Effector CD4-positive, alpha-beta T cell (primary cell): ENCODE measurements at places on chromosomes 5 and 9.

DNA sequence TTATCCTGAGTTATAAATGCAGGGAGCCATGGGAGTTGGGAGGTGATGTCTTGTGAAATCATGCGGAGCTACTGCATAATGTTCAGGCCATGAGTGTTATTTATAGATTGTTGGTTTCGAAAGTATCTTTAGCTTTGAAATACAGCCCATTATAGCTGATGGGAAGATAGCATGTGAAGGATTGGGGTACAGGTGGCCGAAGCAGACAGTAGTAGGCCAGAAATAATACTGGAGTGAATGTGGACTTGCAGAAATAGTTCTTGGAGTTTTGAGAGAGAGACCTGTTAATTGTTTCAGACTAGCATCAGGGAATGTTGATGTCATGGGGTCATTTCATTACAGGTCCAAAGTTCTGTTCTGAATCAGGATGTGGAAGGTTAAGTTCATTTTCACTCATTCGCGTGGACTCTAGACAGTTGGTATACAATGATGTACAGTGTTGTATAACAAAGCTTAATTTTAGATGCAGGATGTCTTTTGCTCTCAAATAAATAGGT, 3.8 kb downstream of the ATP6V1G1 start:
- DNase-seq: no peak

DNA sequence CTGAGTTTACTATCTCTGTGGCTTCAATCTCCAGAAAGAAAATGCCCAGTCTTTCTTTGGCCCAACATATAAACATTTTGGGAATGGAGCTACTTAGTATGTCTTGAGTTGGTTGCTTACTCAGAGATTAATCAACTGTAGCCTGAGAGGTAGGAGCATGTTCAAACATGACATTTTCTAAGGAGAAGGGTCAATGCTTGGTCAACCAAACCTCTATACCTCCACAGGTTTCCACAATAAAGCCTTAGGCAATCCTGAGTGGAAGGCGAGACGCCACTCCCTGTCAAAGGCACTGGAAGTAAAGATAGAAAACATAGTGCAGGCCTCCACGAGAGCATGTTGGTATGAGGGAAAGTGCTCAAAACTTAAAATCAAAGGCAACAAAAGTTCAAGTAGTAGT, 411.4 kb downstream of the KCTD16 start:
- no peak for DNase-seq

DNA sequence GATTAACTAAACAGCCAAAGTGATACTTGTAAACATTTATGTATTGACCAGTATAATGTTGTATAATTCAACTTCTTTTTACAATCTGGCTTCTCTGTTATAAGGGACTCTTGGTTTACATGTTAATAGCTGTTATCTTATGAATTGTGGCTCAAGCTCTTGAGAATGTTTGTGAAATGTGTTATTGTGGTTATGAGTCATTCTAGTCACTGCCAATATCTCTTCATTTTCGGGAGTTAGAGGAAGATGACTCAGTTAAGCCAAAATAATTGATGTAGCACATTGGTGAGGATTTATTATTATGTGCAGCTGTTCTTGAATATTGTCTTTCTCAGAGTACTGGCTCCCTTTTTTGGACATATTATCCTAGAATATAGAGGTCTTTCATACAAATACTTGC, 655.2 kb upstream of the RIOK2 start:
- DNase-seq: no peak

DNA sequence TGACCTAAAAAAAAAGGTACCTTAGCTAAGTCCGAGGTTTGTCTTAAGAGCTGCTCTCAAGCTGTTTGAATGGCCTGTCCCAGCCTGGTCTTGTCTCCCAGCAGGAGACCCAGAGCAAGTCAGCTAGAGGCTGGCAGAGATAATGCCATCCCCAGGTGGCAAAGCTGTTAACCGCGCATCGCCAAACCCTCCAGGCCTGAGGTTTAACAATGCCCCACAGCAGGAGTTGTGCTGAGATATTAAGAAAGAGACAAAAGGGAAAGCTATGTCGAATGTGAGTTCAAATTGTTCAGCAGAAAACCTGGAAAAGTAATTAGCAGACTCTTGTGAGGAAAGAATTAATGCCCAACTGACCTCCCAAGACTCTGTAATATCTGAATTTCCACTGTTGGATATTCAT, 187.1 kb downstream of the FSTL4 start:
- no peak for DNase-seq

DNA sequence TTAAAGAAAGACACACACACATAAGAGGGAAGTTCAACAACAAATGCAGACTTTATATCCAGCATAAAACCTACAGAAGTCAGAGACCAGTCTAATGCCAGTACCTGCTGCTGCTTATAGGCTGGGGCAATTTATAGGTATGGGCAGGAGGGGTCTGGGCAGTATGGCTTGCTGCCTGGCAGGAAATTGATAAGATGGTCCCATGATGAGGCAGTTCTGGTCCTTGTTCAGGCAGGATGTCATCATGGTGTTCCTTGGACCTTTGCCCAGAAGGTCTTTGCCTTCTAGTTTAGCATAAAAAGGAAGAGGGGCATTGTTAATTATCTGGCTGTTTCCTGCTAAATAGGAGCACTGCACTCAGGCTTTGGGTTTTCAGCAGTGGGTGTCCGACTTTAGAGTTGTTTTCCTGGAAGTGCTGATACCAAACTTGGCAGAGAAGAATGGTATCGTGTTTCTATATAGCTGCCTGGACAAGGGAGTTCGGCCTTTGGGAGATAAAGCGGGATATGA, 10.4 kb upstream of the PDCD1LG2 start:
- DNase-seq: no peak

DNA sequence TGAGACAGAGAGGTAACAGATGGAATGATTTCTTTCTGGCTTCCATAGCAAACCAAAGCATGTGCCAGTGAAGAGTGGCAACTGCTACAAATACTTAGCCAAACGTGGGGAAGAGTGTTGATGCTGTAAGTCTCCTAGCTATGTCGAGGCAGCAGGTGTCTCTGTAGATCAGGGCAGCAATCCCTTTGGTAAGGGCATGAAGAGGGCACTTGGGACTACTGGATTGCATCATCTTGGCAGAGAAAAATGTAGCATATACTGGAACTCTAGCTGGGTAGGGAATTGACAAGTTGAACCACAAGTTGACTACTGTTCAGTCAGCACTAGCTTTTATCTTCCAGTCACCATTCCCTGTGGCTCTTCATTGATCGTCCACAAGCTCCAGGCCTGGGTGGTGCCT, 75.8 kb downstream of the GHR start:
- DNase-seq: no peak

DNA sequence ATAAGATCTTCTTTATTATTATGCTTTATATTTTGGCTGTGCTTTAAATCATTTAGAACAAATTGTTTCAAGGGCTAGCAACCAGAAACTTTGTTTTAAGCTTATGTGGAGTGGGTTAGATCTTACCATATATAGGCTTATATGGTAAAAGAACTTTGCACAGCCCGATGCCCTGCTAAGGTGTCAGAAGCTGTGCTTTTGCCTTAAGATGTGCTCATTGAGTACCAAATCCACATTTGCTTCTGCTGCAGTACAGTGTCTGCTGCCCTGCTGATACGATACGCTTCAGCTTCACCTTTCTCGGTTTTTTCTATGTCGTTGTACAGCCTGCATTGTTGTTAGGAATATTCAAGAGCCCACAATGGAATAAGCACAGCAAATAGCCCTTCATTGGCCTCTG, 34.8 kb downstream of the CD180 start:
- DNase-seq: no peak

DNA sequence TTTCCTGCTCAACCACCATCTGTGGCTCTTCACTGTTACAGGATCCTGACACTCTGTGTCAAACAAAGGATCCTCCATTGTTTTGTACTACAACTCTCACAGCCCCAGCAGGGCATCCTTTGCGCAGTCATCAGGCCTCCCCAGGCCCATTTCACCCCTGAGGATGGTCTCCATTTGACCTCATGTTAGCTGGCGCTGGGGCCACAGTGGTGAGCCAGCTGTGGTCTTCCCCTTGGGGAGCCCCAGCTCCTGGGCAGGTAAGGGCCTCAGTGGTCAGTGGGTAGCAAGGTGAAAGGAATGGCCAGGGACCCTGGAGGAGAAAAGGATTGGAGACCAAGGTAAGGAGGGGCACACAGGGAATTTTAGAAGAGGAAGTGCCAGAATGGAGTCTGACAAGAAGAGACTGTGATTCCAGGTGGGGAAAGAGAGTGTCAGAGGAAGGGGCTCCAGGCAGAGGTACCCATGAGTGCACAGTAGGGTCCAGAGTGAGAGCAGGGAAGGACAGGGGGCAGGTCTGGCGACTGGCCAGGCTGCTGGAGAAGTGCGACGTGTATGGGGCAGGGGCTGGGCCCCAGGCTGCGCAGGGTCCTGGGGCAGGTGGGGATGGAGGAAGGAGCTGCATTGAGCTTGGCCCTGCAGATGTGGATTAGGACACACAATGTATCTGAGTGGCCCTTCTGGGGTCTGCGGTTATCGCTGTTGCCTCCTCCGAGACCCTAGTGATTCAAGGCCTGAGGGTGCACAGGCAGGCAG, 109.9 kb downstream of the PHF2 start:
- no peak for DNase-seq

DNA sequence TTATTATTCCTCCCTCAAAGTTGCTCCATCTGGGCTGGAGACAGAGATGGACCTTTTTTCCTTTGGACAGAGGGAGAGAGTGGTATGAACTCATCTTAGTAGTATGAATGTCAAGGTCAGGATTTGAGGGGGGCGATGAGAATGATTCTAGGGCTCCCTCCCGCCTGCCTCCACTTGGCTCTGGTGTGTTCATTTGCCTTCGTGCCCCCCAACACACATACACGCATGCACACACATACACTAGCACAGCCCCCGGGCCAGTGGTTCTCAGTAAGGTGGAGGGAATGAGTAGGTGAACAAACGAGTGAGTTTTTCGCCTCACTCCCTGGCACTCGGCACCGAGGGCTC, 44.5 kb downstream of the ERGIC1 start:
- DNase-seq: no peak

DNA sequence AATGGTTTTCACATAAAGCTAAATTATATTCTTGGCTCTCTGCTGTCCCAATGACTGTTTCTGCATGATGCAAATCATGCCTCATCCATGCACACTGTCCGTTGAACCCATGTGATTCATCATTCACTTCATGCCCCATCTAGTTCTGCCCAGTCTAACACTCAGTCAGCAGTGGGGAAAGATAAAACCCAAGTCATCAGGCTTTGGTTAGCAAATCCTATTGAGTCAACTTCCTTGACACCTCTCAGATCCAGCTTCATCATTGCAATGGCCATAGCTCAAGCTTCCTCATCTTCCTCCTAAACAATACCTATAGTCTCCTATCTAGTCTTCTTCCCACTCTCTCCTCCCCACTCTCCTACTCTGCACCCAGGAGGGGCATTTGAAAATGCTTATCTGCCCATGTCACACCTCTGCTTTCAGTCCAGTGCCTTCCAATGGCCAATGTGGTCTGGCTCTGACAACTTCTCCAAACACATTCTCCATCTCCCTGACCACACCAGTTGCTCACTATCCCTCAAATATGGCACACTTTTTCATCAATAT, 266.0 kb upstream of the TRIM32 start:
- DNase-seq: no peak

DNA sequence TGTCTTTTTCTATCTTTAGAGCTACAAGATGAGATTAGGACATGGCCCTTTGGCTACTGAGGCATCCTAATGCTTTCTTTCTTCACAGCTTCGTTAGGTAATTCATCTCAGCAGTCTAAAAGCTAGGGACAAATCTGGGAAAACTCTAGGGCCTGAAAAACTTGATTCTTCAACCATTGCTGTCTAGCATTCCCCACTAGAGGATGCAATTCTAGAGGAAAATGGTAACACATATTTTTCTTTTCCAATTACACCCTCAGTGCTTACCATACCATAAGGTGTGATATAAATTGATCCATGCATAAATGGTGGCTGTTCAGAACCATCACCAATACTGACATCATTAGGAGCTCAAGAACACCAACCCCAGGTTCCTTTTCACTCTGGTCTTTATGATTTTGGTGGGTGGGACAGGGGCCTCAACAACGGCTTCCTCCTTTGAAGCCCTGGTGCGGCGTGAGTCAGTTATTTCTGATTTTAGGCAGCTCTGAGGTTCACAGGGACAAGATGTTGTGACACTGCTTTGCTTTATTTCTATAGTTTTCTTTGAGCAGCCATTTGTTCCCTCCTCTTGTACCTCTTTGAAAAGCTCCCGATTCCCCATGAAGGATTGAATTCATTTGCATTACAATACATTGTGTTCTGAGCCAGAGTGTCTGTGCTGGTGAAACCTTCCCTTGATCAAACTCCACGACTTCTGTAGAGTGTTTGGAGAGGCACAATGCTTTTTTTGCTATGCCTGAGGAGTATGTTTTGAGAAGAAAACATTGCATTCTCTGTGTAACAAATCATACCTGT, 526.0 kb upstream of the TRPC7 start:
- DNase-seq: no peak

GRCh38 chr9:93256878-93257807, 73.2 kb downstream of the WNK2 start:
- DNase-seq: no peak

DNA sequence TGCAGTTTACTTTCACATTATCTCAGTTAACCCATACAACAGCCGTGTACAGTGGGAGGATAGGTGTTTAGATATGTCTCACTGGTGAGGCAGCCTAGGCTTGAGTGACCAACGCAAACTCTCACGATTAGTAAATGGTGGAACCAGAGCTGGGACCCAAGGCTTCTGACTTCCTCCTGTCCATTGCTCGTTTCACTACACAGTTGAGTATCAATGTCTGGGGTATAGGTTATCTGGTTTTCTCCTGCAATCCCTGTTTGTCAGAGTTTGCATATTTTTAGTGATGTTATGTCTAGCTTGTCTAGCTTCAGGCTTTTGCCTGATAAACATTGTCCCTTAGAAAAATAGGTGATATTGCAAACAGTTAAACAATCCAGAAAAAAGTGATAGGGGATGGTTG, 62.6 kb downstream of the NUP214 start:
- no peak for DNase-seq
